Suppressor macrophage treated with lipopolysaccharide for 1 hour (primary cell): ENCODE measurements at places on chromosomes 3 and 15.

DNA sequence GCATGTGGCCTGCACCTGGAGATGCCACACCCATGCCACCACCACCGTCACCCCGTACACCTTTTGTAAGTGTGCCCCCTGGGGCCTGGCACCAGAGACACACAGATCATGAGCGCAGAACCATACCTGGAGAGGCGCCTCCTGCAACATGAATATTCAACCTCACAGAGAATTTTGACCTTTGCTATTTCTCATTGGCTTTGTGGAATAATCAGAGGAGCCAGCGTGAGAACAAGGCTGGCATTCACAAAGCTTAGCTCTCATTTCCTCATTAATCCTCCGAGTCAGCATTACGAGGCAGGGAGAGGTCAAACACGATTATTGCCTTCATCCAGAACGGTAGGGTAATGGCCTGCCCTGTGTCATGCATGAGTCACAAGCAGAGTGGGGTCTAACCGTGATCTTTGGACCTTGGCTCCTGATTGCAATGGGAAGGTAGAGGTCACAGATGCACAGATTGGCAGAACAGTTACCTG lies 73.0 kb upstream of the POMGNT2 start:
- peak; percentile 54 for DNase-seq

DNA sequence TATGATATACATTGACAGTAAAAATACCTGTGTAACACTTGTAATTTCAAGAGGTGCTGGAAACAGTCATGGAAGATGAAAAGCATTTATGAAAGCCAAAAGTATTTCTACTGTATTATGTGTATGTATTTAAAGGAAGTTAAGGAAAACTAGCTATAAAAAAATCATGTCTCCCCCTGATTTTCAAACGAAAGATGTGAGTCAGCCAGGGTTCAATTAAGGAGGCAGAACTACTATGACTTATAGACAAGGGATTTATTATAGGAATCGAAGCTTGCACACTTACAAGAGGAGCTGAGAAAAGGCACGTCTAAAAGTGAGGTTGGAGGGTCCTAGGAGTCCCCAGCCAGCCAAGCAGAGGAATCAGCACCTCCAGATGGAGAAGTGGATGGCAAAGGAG lies 119.4 kb downstream of the SUCLG2 start:
- DNase-seq: no peak

DNA sequence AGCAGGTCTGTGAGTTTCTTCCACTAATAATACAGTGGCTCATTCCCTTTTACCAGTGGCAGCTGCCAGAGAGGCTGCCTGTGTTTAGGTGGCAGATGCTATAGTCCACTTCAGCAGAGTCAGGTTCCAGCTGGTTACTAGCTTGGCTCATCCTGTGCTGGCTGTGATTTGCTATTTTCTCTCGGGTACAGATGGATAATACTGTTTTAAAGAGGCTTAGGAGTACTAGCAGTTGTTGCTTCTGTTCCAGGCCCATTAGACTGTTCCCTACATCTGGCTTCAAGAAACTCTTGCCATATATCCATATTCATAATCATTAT lies 41.0 kb downstream of the ZNF609 start:
- DNase-seq: no peak

GRCh38 chr3:189344996-189345395 lies 173.2 kb downstream of the TPRG1 start:
- no peak for DNase-seq

- peak; percentile 30 for DNase-seq
Observed at GRCh38 chr15:70100474-70101341, 3.0 kb upstream of the TLE3 start.

GRCh38 chr3:146325170-146325569 lies 74.3 kb upstream of the PLSCR4 start:
- DNase-seq: no peak

GRCh38 chr3:116188231-116188785 lies 257.0 kb downstream of the LSAMP start:
- DNase-seq: no peak

GRCh38 chr3:124504332-124505059 lies 225.8 kb upstream of the UMPS start:
- no peak for DNase-seq

GRCh38 chr15:41215708-41216107 lies 14.8 kb downstream of the EXD1 start:
- DNase-seq: peak; percentile 57

GRCh38 chr3:97235179-97235578 lies 420.8 kb downstream of the EPHA6 start:
- DNase-seq: no peak

DNA sequence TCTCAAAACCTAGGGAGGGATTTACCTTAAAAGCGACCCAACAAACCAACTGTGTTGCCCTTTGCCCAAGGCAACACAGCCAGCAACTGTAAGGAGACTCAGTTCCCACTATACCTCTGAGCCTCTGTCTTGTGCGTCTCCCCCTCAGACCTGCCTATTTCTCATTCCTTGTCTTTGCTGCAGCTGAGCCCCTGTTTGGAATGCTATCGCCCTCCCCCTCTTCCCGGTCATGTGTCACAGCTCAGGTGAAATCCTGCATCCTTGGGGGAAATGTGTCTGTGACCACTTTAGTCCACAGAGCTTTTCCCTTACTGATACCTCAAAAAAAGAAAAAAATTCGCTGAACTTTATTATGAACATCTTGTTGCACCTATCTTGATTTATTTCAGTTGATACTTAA lies 52.0 kb upstream of the LRIG1 start:
- DNase-seq: no peak

DNA sequence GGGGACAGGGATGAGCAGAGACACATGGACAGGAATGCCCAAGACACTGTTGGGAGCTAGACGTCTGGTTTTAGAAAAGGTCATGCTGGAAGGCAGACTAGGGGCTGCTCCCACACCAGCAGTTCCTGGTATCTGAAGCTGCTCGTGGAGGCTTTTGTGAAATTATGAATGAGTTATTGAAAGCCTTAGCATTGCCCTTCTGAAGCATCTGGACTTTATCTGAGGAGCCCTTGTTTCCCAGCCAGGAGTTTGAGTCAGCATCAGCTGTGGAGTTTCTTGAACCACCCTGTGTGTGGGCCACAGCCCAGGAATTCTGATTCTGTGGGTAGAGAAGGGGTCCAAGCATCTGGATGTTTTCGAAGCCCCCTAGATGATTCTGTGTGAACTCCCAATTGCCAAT lies 258.7 kb downstream of the SLCO3A1 start:
- no peak for DNase-seq

DNA sequence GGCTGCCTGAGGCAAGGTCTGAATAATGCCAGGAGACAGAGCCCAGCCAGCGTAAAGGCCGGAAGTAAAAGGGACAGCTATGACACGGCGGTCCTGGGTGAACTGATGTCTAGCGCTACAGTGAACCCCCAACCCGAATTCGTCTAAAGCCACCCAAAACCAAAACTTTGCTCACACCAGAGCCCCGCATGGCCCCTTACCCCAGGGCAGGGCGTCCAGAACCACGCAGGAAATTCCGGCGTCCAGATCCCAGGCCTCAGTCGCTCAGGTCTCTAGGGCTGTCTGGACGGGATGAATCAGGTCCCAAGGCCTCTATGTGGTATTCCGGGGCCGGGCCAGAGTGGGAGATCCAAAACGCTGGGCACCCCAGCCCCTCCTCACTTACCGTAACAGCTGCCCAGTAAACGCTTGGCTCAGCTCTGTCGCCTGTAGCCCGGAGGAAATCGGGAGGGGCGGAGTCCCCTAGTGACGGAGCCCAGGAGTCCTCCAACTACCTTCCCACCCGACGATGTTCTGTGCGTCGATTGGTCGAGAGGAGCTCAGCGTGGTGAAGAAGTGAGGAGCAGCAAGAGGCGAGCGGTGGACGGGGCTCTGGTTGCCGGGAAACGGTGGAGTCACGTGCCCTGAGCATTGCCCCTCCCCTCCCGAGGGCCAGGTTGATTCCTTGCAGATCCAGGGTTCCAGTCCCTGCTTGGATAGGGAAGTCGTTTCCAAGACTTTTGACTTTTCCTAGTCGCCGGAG lies at the start of gene CCDC32:
TSS of gene CCDC32 (minus strand) at position 452 of the 742 bp plus-strand sequence. CDS start 2,027 bp downstream, outside the sequence.
- DNase-seq: peak; percentile 99

DNA sequence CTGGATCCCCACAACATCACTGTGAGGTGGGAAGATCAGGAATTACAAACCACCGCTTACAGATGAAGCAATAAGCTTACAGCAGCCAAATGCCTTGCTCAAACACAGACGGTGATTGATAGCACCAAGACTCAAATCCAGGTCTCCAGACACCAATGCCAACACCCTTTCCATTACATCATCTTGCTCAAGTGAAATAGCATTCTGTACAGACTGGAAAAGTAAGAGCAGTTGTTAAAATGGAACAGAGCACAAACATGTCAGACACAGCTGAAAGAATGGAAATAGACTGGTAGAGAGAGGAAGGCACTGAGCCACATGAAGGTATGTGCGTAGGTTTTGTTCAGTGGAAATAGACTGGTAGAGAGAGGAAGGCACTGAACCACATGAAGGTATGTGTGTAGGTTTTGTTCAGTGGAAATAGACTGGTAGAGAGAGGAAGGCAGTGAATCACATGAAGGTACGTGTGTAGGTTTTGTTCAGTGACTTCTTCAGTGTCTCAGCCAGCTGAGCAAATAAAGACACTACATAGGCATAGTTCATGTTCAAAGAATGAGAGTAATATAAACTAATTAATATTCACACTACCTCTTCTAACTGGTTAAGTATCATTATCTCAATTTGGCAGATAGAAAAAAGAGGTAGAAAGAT lies 15.6 kb downstream of the CLDN1 start:
- no peak for DNase-seq

- DNase-seq: no peak
Observed at GRCh38 chr3:16861432-16861831, 23.3 kb upstream of the PLCL2 start.

- no peak for DNase-seq
Observed at GRCh38 chr15:87816811-87817210, 439.7 kb downstream of the NTRK3 start.

DNA sequence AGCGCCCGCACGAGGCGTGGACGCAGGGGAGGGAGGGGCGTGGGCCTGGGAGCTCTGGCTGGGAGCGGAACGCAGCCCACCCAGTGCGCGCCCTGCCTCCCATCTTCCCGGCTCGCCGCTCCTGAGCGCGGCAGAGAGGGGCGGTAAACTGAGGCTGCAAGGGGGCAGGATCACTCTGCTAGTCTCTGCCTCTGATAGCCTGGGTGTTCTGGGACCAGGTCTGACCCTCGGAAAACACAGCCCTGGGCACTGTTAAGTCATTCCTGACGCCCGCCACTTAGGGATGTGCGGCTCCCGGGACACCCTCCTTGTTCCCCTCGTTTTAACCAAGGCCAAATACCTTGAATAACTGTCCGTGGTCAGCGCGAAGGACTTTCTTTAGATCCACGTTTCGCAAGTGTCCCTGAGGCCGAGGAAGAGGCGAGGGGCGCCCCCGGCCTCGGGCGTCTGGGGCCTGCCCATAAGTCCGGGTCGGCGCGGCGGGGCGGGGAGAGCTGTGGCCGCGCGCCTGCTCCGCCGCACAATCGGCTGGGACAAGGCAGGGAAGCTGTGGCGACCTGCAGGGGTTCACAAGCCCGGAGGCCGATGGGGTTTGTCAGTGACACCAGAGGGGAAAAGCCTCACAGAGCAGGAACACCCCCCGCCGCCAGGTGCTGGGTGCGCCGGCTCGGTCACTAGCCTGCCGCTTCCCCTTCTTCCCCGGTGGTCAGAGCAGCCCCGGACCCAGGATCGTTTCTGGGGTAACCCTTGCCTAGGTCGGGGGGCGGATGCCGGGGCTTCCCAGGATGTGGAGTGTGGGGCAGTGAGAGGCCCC lies 1.5 kb downstream of the ITPKA start:
- DNase-seq: no peak

- DNase-seq: no peak
Observed at GRCh38 chr15:89085289-89085926, 2.8 kb upstream of the ABHD2 start.

DNA sequence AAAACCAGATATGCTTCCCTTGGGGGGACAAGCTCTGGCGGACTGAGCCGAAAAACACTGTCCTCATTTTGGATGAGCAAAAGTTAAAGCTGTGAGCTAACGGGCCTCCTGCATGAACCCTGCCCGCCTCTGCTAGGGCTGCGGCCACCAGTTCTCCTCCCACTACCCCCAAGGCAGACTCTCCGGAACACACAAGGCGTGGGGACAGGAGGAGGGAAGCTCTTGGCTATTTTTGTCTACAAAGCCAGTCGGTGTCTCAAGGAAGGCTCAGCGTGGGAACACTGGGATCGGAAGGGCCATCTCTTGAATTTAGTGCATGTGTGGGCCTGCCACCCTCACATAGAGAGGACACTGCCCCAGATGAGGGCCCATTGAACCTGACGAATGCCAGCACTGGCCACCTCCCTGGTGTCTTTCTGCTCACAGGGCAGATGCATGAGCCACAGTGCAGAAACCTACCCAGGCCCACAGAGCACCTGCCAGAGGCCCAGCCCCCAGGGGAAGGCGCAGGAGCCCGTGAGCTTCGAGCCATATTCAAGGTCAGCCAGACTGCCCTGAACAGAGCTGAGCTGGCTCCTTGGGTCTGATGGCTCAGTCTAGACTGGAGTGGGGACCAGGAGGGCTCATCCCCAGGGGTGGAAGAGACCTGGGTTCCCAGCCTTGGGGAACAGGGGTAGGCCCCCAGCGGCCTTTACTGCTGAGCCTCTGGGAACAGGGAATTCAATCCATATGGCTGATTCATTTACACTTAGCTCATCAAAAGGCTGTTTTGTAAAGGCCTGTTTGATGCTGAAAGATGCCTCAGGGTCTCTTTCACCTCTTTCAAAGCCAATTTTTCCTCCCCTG lies 38.3 kb downstream of the HCN4 start:
- no peak for DNase-seq
